ENCODE measurements at places on chromosomes 5 and 9.

GRCh38 chr5:173778784-173779304 lies 109.3 kb upstream of the CPEB4 start:
- peak; percentile 34 for DNase-seq

GRCh38 chr5:125011419-125011818 lies 265.0 kb upstream of the ZNF608 start:
- DNase-seq: no peak

- DNase-seq: peak; percentile 85
Measured at GRCh38 chr5:35230038-35230611, at the start of gene PRLR. Gene PRLR (minus strand): TSS chr5:35230487. CDS start chr5:35089620, 140,867 bp downstream.

DNA sequence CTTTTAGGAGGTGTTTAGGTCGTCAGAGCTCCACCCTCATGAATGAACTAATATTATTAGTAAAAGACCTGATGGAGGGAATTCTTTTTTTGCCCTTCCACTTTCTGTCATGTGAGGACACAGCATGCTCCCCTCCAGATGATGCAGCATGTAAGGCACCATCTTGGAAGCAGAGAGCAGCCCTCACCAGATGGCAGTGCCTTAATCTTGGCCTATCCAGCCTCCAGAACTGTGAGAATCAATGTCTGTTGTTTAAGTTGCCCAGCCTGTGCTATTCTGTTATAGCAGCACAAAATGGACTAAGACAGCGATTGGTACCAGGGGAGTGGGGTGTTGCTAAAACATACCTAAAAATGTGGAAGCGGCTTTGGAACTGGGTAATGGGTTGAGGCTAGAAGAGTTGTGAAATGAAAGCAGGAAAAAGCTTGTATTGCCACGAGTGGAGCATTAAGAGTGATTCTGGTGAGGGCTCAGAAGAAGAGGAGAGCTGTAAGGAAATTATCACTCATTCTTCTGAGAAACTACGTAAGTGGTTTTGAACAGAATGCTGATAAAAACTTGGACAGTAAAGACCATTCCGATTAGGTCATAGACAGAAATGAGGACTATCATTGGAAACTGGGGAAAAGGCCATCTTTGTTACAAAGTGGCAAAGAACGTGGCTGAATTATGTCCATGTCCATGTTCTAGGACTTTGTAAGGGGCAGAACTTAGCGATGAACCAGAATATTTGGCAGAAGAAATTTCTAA lies 28.6 kb downstream of the PTPDC1 start:
- no peak for DNase-seq

DNA sequence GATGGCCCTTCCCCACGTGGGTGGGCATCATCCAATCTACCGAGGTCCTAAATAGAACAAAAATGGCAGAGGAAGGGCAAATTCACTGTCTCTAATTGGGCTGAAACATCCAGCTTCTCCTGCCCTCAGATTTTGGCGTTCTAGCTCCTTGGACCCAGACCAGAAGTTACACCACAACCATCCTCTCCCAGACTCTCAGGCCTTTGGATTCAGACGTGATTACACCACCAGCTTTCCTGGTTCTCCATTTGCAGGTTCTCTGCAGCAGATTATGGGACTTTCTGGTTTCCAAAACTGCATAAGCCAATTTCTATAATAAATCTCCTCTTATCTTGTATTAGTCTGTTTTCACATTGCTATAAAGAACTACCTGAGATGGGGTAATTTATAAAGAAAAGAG lies 73.6 kb upstream of the STARD4 start:
- DNase-seq: no peak

- DNase-seq: no peak
Measured at GRCh38 chr5:115623658-115624057, 2.2 kb downstream of the TMED7 start.

GRCh38 chr9:135228983-135229625 lies 141.6 kb downstream of the OLFM1 start:
- no peak for DNase-seq

- DNase-seq: no peak
Measured at GRCh38 chr5:109604758-109605157, 85.0 kb upstream of the MAN2A1 start.

DNA sequence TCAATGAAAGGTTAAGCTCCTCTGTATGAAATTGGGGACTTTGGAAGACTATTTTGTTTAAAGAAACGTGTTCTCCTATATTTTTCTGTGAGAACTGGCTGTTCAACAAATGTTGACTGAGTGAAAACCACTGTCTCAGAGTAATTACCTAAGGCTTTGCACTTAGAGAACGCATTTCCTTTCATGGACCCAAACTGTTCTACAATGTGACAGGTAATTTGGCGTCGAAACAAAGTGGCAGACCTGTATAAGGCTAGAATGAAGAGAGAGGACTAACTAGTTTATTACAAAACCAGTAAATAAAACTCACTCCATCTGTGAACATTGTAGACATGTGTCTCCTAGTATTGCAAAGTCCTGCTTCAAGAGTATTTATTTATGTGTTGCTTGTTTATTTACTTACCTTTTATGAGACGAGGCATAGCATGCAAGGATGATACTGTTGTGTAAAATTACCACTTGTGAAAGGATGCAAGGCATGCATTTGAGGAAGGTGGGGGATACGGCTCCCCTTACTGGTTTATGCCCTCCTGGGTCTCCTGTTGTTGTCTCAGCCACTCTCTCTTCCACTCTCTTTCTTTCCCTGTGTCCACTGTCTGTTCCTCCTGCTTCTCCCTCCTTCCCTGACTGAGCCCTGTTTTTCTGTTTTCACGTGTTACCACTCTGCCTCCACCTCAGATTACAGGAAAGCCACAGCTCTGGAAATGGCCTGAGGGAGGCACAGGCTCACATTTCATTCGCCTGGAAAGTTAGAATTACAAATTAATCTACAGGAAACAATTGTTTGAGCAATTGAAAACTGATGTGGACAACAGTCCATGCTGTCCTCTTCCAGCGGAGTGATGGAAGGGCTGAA lies 444.0 kb upstream of the ZNF608 start:
- peak; percentile 70 for DNase-seq

GRCh38 chr5:62692946-62693713 lies 114.5 kb downstream of the LRRC70 start:
- no peak for DNase-seq

DNA sequence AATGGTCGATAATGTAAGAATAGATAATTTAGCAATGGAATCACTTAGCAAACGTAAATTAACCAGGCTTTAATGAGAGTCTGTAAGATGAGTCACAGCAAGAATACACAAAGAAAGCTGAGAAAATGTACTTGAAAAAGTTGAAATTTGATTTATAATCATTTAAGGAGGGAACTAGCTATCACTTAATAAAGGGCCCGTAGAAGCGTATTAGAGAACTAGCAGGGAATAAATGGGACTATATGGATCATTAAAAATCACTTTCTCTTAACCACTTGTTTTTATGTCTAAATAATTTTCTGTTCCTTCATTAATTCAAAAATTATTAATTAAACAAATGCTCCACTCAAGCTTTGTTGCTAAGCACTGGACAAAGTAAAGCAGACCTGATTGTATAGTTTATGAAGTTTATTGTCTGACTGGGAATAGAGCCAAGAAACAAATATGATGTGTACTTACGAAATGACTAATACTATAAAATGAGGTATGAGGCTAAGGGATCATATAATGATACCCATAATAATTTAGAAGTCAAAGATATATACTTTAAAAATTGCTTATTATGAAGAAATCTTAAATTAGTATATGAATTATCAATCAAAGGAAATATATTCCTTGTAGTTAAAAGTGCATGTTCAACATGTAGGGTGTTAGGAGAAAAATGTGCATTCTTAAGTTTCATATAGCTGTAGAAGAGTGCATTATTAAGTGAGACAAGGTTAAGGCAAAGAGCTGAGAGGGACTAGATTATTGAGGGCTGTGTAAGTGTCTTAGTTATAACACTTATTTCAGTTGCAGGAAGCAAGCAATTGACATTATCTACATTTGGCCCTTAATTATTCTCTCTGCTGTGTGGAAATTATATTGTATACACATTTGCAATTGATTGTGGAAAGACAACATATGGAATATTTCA lies 196.8 kb downstream of the PRDM9 start:
- DNase-seq: peak; percentile 58

DNA sequence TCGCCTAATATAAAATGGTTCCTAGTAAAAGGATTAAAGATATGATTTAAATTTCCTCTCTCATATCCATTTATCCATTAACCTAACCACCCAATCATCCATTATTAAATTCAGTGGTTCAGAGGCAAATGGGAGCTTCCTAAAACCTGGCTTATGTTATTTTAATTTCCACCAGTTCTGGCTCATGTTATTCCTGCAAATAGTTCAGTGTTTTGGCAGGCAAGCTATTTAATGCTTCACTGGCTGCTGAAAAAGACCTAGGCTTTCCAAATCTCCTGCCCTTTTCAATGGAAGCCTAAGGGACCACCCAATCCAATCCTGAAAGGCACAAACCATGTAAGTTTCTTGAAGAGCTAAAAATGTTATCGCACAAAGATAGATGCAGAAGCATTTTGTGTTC lies 52.3 kb downstream of the POC5 start:
- DNase-seq: no peak

DNA sequence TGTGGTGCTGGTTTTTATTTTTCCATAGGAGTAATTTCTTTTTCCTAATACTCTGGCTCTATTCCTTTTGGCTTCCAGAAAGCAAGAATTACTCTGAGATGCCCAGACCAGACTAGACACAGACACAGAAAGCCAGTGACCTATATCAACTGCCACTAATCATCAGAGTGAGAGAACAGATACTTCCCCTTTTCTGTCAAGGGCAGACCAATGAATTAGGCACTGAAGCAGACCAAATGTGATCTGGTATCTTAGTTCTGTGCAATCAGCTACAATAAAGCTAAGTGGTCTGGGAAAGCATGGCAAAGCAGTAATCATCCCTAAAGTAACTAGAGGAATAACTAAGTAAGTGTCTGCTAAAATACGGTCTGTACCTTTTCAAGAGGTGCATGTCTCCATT lies 239.1 kb downstream of the ELAVL2 start:
- no peak for DNase-seq

DNA sequence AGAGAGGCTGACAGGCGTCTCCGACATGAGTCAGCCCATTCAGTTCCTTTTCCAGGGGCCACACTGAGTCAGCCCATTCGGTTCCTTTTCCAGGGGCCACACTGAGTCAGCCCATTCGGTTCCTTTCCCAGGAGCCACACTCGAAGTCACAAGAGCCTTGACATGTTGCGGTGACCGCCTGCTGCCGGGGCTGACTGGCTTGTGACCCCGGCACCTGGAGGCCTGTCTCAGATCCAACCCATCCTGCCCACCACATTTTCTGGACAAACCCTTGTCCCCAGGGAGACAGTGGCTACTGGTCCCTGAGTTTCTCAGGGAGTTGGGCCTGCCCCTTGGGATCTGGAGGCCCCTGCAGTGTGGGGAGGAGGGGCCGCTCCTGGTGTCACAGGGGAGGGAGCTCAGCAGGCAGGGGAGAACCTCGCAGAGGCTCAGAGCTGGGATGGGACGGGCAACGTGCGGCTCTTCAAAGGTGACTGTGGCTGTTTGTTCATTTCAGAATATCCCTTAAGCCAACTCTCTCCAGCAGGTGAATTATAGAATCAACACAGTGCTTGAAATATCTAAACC lies 40.5 kb upstream of the LPCAT1 start:
- DNase-seq: peak; percentile 79

DNA sequence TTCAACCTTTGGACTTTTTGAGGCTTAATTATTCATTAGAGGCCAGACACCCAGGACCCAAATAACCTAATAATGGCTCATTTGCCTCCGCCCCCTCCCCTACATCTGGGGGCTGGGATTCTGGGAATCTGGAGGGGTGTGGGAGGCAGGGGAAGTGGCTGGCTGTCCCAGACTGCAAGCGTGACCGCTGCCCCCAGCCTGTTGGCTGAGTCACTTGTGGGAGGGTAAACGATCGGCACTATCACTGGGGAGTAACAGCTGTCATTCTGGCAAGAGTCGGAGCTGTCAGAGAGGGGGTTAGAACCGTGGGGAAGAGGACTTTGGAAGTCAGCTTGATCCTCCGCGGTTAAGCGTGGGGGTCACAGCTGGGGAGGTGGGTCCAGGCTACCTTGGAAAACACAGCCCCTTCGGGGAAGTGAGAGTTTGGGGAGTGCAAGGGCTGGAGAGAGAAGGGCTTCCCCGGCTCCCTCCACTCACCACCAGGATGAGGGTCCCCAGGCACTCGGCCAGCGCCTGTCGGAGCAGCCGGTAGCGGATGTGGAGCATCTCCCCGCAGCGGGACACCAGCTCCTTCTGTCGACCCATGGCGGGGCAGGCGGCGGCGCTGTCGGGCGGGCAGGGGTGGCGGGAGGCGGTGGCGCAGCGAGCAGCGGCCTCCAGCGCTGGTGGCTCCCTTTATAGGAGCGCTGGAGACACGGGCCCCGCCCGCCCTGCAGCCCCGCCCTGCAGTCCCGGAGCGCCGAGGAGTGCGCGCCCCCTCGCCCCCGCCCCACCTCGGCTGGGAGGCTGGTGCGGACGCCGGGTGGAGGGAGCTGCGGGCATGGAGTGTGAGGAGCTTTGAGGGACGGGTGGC lies at the start of gene AQP3:
Gene AQP3, minus strand, starts transcription at position 648 of the 853 bp plus-strand sequence. Its CDS starts 63 bp downstream, at position 585.
- peak; percentile 64 for DNase-seq

- DNase-seq: peak; percentile 74
Measured at GRCh38 chr9:16191691-16192402, 639.0 kb downstream of the CCDC171 start.

DNA sequence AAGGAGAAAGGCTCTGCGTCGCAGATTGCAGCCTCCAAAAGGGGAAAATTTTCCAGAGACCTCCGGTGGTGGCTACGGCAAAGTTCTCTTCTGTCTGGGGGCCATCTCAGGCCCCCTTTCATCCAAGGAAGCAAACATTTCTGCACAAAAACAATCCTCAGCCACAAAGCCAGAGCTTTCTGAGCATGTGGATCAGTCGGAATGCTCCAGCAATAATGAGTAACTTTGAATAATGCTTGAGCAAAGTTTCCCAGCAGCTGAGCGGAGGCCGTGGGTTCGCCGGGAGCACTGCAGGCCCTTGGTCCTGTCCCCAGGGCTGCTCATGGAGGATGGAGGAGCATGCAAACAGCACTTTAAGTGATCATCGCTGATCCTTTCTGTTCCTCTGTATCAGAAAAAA lies 60.2 kb upstream of the UNC5A start:
- no peak for DNase-seq

GRCh38 chr9:137975936-137976565 lies 98.5 kb downstream of the CACNA1B start:
- no peak for DNase-seq
